Activated CD8-positive, alpha-beta memory T cell treated with anti-CD3 and anti-CD28 coated beads for 4 hours (primary cell): ENCODE measurements at places on chromosomes 2 and 18.

GRCh38 chr2:97677480-97677879 is 8.0 kb downstream of the C2orf92 start:
- DNase-seq = no peak

- no peak for DNase-seq
These were observed 29.4 kb downstream of the STAT1 start for GRCh38 chr2:190984595-190984994.

DNA sequence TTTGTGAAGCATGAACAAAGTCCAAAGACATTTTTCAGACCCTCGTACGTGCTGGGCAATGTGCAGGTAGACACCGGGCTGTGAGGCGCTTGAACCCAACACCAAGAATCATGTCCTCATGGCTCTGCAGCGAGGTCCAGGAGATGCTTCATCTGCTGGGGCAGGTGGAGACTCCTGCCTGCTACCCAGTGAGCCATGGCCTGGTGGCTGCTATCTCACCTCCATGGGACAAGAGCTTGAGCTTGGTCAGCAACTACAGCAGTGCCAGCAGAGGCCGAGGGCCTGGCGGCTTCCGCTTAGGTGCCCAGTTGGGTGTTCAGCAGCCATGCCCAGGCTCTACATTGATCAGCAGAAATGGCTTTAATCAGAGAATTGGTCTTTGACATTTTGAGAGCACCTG is 281.0 kb upstream of the HS6ST1 start:
- DNase-seq = no peak

GRCh38 chr2:54586062-54586461 is 129.9 kb downstream of the SPTBN1 start:
- no peak for DNase-seq

DNA sequence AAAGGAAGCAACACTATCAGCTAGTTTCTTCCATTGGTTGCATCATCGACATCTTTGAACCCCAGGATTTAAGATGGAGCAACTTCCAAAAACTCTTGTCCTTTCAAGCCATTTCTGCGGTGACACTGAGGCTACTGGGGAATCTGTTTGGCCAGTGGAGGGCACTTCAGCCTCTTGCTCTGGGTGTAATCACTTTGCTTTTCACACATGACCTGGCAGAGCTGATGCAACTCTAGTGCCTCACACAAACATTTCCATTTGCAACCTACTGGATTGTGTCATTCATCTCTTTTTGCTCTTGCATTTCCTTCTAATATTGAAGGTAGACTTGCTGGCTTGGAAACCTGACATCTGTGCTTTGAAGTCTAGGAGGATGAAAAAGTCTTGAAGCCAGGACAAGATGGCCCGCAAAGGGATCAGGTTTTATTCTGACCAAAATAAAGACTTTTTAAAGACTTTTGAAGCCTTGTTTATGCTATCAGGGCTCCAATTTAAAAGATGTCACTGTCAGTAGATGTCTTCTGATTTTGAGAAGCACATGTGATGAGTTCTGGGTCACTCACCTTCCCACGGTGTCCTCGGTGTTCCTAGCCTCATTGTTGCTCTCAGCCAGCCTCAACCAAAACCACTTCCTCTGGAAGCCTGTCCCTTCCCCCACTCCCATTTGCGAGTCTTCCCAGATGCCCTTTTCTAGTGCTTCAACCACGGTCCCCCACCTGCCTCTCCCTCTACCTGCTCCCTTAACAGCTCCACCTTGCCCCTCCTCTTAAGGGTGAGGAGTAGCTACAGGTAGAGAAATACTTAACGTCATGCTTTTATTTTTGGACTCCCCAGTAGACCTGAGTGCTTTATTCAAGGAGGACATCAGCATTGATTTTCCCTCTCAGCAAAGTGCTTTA is 69.7 kb upstream of the KCNE4 start:
- no peak for DNase-seq

GRCh38 chr2:108580050-108580449 is 45.8 kb downstream of the LIMS1 start:
- no peak for DNase-seq

DNA sequence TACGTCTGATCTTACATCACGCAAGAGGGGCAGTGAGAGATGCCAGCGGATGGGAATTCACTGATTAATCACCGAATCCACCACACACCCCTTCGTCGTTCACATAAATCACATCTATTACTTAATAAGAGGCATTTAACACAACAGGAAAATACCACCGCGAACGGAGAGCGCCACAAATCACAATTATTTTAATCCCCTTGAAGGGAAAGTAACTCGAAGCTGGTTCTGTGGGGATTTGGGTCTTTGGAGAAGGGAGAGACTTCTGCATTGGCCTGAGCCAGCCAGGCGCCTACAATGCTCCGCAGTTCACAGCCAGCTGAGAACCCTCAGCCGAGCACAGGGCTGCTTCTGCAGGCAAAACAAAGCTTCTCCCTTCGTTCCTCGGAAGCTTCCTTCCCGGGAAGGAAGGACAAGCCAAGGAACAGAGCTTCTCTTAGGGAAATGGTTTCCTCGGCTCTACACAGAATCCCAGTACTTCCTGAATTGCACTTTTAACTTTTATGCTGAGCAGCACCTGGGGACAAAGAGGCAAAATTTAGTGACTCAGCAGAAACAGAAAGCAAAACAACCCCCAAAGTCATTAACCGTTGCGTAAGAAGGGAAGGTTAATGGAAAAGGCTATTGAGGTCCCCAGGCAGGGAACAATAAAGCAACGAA is at the start of gene LRP1B:
Gene LRP1B (minus strand): TSS at position 7 of the 660 bp plus-strand sequence. CDS start 287 bp downstream, outside the sequence.
- DNase-seq = no peak

GRCh38 chr2:23475473-23475872 is 90.5 kb downstream of the KLHL29 start:
- no peak for DNase-seq

DNA sequence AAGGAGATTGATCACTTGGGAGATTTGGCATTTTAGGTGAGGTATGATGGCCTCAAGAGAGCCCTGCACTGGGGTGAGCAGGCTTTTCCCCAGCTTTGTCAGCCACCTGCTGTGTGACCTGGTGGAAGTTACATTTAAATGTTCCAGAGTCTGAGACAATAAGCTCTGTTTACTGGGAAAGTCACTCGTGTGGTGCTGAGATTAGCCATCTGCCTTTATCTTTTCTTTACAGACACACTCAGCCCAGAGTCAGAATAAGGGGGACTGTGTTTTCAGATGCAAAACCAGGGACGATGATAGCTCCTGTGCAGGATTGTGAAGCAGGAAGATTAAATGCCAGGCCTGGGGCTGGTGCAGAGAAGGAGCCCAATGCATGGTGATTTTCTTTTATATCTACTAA is 47.9 kb downstream of the SH3RF3 start:
- DNase-seq = no peak

DNA sequence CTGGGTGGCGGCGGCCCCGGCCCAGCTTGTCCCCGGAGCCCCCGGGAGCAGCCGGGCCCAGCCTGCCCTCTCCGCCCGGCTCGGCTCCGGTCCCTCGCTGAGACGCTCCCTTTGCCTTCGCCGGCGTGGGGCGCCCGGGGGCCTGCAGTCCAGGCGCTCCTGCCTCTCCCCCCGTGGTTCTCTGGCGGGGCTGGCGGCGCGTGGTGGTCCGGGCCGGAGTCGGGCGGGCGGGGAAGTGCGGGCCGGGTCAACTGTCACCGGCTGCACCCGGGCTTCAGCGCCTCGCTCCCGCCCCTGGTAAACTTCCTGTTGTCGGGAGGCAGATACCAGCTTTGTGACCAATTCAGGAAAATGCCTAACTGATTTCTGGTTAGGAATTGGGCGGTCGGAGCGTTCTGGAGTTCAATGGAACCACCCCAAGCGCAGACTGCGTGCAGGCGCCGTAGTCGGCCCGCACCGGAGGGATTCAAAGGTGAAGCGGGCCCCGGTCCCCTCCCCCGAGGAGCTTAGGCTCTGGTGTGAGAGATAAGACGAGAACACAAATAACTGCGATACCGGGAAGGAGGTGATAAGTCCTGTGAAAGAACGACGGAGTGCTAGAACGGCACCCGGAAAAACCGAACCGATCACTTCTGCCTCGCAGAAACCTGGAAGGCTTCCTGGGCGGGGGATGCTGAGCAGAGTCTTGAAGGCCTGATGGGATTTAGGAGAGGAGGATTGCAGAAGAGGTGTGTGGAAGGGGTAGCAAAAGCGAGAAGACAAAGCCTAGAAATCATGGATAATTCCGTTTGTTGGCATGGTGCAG is 891 bp downstream of the CAB39 start:
- DNase-seq = peak; percentile 28

DNA sequence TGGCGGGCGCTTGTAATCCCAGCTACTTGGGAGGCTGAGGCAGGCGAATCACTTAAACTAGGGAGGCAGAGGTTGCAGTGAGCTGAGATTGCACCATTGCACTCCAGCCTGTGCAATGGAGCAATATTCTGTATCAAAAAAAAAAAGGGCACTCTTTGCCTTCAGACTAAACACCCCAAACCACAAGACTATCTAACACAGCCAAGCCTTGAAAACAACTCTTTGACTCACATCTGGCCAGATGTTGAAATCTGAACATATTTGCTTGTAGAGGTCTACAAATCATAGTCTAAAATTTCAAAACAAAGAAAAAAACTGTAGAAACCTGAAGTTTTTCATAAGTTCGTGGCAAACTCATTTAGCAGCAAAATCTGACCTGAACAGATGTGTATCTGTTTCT is 94.9 kb downstream of the FAM161A start:
- DNase-seq = no peak

GRCh38 chr18:63314062-63314790 is 5.3 kb downstream of the BCL2 start:
- DNase-seq = no peak

DNA sequence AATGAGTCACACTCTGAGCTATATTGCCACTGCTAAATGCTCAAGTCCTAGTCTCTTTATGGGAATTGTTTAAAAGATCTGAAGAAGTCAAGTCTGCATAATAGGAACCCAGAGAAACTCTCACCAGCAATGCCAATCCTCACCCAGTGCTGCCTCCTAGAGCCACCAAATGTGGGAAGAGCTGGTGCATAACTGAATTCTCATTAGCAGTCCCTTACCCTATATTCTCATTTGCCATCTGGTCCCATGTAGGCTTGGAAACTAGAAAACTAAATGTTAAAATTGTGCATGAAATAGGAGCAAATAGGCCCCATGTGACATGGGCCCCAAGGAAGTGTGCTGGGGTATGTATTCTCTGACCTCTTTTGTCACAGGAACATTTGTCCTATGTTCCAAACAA is 224.4 kb upstream of the SMAD2 start:
- no peak for DNase-seq

DNA sequence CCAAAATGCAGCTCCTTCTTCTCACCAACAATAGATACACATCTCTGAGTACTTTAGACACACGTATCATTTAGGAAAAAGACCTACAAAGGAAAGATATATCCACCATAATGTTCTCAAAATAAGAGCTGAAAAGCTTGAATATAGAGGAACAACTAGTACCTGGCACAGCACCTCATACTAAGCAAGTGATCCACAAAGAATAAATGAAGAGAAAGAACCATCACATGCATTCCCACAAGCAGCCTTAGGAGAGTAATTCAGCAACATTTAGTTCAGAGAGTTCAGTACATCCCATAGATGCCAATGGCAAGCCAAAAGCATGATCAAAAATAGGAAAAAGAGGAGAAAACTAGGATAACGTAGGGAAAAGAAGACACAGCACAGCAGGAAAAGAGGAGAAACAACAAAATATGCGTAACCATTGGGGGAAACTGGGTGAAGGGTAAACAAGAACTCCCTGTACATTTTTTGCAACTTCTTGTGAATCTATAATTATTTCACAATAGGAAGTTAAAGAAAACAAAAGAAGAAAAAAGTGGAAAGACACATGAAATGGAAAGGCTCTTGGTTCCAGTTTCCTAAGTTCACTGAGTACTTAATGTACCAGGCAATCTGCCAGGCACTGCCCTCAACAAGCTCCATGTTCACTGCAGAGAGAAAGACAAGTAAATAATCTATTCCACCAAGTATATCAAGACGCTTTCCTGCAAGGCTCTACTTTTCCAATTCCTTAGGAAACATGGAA is 22.3 kb downstream of the CLASP1 start:
- no peak for DNase-seq

DNA sequence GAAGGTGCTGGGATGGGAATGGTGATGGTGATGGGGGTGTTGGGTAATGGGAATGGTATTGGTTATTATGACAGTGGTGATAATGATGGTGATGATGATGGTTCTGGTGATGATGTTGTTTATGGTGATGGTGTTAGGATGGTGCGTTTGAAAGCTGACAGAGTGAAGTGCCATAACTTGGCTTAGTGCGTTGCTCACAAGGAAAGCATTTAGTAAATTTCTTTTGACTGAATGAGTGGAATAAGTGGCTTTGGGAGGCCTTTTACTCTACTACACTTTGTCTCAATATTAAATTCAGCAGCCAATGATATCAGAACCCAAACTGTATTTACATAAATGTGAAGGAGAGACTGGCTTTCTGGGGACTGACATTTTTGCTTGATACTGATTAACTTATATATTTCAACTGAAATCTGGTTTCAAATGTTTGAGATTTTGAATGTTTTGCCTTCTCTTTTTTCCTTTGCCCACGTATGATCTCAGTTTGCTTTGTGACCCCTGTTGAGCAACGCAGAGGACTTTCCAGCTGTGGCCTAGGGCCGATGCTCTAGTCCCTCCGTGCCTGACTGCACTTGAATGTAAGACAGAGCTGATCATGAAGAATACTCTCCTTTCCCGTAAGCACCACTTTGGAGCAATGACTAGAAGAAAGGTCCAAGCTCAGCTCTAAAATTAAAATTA is 128.5 kb upstream of the SH3BP4 start:
- DNase-seq = no peak

DNA sequence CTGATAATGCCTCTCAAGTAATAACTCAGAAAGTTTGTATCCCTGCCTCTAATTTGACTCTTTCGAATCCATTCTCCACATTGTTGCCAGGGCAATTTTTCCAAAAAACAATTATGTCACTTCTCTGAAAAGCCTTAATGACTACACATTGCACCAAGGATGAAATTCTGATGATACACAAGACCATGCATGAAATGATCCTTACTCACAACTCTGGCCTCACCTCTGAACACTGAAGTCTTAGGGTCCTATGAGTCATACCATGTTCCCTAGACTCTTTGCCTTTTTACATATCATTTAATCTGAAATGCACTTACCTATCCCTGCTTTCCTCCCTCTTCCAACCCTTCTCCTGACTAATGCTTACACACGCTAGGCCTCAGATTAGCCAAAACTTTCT is 51.0 kb downstream of the WDPCP start:
- DNase-seq = no peak

DNA sequence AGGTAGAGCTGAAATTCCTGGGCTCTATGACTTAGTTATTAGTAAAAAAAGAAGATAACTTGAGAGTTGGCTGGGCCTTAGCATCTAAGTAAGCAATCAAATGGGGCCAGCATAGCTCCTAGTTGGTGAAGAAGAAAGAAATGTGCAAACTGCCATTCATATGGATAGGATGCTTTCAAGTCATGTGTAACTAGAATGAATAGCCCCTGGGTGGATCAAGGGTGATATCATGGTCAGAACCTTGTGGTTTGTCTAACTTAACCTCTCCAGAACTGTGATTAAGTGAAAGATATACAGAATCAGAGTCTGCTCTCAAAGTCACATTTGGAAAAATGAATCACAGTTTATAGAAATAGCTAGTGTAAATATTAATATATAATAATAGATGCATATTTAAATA is 198.7 kb upstream of the DTNA start:
- no peak for DNase-seq

- no peak for DNase-seq
These were observed 360.5 kb upstream of the RGPD4 start for GRCh38 chr2:107466241-107466640.
